ENCODE measurements at places on chromosomes 3 and 15.

GRCh38 chr15:91368611-91369010, 268.6 kb downstream of the SV2B start:
- no peak for DNase-seq

- DNase-seq, result no peak
These were observed 14.6 kb upstream of the LRRC15 start for GRCh38 chr3:194384156-194384555.

- no peak for DNase-seq
These were observed 365.0 kb downstream of the NLGN1 start for GRCh38 chr3:173762501-173762900.

- DNase-seq, result no peak
These were observed 86.7 kb upstream of the ZBED2 start for GRCh38 chr3:111681661-111682426.

DNA sequence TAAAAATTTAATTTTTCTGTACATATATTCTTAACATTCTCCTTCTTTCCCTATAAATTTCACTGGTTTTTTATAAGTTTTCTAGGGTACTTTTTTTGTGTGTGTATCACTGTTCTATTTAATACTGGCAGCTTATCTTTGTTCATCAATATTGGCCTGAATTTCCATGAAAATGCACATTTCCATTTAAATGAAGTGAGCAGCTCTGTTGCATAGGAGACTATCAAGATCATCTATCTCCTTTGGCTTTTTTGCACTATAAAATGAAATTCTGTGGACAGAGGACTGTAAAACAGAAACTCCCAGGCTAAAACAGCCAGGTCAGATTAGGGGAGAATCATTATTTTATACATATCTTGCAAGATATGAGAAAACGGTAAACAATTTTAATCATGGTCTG, 277.0 kb upstream of the ARL6 start:
- DNase-seq, result no peak

- no peak for DNase-seq
These were observed 568.2 kb upstream of the BCHE start for GRCh38 chr3:166405465-166405864.

- no peak for DNase-seq
These were observed 14.5 kb downstream of the EXOG start for GRCh38 chr3:38510631-38511030.

DNA sequence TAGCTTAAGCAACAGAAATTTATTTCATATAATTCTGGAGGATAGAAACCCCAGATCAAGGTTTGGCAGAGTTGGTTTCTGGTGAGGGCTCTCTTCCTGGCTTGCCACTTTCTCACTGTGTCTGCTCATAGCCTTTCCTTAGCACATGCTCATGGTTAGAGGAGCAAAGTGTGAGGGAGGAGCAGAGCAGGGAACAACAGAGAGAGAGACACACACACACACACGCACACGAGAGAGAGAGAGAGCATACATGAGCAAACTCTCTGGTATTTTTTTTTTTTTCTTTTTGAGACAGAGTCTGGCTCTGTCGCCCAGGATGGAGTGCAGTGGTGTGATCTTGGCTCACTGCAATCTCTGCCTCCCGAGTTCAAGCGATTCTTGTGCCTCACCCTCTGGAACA, 36.8 kb upstream of the ZDHHC23 start:
- DNase-seq, result no peak
